CD4-positive, alpha-beta T cell treated with Interleukin-6 for 4 hours (primary cell): ENCODE measurements at places on chromosomes 3 and 15.

DNA sequence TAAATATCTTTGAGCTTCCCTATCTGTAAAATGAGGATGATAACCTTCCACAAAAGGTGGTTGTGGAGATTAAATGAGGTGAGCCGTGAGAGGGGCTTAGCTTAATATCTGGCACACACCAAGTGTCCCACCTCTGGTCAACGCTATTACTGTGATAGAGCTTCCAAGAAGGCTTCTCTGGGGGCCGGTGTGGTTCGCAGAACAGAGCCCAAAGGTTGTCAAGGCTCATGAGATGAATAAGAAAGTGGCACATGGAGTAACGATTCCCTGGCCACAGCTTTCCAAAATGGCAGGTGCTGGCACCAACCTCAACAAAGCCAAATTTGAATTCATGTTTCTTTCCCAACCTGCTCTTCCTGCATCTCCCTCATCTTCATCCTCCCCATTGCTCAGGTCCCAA lies 10.4 kb downstream of the KY start:
- no peak for DNase-seq

DNA sequence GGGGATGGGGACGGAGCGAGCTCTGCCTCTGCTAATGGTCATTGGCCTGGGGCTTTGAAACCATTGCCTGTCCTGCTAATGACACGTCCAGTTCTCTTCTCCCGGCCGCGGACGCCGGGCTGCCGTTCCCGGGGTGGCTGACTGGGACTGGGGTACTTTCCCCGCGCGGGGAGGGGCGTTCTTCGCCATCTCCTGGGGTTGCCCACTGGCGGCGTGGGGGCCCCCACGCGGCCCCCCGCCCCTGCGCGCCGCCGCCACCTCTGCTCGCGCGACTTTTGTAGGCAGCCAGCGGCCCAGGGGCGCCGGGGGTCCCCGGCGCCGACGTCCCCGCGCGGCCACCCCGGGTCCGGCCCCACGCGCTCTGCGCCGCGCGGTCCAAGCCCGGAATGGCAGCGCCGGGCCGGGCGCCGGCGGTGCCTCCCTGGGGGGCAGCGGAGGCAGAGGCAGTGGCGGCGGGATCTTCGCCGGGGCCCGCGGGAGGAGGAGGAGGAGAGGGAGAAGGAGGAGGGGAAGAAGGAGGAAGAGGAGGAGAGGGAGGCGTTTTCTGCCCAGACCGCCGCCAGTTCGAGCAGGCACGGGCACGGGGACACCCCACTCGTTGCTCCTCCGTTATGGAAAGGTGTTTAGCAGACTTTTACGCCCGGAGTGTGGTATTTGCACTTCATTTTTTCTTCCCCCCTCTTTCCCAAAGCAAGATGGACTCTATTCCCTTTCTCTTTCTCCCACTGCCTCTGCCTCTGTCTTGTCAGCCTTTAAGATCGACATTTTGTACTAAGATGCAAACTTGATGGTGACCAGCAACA lies 2.3 kb downstream of the BBX start:
- DNase-seq: peak; percentile 43

GRCh38 chr3:27927882-27928281 lies 205.8 kb upstream of the EOMES start:
- DNase-seq: no peak

GRCh38 chr3:120775411-120775810 lies 32.9 kb downstream of the GTF2E1 start:
- DNase-seq: no peak

GRCh38 chr3:55929154-55929869 lies 442.2 kb upstream of the WNT5A start:
- no peak for DNase-seq

DNA sequence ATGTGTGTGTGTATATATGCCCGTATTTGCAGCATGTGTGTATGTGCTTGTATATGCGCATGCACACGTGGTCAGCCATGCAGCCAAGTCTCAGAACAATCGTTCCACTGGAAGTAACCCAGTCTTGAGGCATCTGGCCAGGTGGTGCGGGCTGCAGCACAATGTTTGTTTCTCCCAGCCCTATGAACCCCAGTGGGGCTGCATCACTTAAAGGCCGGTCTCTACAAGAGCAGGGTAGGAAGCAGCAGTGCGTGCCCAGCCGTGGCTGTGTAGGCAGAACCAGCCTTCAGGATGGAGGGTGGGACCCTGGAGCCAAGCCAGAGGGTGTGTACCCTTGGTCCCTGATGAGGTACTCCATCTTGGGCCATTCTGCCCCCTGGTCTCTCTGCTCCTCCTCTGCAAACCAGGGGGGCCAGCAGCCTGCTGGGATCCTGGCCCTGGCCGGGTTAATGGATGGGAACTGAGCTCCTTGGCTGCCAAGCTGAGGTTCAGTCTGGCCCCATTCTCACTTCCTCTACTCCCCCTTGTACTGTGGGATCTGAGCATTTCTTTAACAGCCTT lies 11.8 kb downstream of the KLF13 start:
- no peak for DNase-seq

DNA sequence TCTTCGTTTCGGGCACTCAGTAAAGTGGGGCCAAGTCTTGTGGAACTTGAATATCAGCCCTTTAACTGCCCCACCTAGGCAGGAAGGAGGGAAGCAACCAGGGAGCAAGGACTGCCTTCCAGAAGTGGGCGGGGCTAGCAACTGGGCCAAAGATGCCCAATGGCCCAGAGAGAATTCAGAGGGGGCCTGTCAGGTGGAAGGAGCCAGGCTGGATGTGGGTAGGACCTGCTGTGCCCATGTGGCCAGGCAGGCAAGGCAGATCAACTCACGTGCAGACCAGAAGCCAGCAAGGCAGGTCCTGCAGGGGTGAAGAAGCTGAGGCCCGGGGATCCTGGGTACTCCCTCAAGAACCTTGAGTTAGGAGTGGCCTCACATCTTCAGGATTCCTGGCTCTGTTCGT lies 5.5 kb downstream of the MAP6D1 start:
- DNase-seq: no peak

- peak; percentile 89 for DNase-seq
These were observed at the start of gene DLEC1 for GRCh38 chr3:38039101-38039898. Gene DLEC1, plus strand, starts transcription at chr3:38039208. Its CDS starts 18 bp downstream, at chr3:38039226.

DNA sequence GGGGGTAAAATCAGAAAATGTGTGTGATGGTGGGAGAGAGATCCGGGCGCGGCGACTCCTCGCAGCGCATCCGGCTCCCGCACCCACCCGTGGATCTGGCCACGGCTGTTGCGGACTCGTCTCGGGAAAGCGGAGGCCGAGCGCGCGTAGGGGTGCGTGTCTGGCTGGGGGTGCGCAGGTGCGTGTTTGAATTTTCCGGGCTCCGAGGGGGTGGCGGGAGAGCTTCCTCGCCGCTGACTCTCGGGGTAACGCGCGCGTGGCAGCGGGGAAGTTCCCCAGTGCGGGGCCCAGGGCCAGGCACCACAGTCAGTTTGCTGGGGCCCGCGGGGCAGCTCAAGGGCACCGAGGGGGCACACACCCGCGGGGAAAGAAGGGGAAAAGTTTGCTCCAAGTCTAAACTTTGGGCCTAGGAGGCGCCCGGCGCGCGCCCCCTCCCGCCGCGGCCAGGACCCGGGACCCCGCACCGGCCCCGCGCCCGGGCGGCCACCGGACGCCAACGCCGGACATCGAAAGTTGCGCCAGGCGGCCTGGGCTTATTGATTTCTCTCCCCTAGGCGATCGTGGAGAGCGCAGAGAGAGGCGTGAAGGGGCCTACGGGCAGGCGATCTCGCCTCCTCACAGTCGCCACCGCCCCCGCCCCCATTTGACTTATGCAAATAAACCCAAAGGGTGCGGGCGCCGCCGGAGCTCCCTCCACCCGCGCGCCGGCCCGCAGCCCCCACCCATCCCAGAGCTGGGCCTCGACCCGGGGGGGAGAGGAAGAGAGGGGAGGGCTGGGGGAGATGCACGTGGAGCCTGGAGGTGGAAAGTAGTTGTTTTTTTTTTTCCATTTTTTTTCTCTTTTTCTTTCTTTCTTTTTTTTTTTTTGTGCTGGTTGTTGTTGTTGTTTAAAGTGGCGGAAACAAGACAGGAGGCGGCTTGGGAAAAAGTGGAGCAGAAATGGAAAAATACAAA lies 639 bp downstream of the FOXP1 start:
- DNase-seq: peak; percentile 75

- no peak for DNase-seq
These were observed 58.2 kb upstream of the OXTR start for GRCh38 chr3:8827641-8828040.

DNA sequence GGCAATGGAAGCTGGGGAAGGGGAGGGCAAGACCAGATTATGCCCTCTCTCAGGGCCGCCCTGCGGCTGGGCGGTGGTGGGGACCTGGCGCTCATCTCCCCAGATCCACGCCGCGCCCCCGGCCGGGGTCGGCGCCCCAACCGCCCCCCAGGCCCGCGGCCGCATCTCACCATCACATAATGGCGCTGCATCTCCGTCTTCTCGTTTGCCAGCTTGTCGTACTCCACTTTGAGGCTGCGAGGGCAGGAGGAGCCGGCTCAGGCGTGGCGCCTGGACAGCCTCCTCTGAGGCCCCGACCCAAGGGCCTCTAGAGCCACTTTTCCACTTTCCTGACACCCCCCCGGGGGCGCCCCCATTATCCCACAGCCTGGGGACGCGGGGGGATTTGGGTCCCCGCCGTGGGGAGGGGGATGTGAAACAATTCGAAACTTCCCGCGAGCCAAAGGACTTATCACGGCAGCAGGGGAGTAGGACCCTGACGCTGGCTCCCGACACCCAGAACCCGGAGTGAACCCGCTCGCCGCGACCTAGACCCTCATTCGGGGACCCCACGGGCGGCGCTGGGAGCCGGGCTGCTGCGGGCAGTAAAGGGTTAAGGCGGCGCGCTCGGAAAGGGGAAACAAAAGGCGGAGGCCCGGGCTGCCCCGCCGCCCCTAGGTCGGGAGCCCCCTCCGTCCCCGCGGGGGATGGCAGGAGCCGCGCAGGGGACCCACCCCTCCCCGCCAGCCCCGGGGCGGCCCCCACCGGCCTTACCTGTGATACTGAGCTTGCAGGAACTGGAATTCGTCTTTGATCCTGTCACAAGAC lies 2.1 kb downstream of the TLE3 start:
- peak; percentile 57 for DNase-seq

DNA sequence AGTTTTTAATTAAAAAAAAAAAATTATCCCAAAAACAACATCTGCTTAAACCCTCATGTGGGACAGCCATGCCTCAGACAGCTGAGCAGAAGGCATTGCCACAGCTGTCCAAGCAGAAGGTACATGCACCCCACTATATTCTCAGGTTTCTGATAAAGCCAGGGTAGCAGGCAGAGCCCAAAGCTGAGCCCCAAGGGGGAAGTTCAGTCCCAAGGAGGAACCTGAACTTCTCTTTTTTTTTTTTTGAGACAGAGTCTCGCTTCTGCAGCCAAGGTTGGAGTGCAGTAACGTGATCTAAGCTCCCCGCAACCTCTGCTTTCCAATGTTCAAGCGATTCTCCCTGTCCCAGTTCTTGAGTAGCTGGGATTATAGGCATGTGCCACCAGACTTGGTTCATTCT lies 33.2 kb downstream of the MKRN2 start:
- DNase-seq: no peak

GRCh38 chr3:108528459-108529252 lies 18.3 kb upstream of the MYH15 start:
- no peak for DNase-seq

DNA sequence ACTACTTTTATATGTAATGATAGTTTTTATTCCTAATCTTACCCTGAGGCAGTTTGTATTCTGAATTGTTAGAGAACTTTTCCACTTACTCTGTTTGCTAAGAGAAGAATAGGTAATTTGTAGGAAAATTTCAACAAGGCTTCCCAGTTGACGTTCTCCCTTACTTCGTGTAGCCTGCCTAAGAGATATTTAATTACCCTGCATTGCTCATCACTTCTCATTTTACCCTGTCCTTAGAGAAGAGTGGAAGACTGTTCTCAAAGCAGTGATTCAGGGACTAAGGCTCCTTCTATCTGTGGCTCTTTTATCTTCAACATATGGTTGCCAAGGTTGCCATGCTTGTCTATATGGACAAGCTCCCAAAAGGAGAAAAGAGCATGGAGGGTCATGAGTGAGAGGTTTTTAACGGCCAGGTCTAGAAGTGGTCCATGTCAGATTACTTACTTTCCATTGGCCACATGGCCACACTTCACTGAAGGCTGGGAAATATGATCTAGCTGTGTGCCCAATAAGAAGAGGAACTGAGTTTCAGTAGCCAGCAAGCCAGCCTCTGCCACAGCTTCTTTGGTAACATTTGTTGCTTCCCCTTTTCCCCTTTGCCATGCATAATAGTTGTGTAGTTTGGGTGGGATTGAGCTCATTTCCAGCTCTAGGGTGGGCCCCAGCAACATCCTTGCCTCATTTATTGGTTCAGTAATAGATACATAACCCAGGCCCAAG lies 22.1 kb downstream of the PDE8A start:
- DNase-seq: no peak

DNA sequence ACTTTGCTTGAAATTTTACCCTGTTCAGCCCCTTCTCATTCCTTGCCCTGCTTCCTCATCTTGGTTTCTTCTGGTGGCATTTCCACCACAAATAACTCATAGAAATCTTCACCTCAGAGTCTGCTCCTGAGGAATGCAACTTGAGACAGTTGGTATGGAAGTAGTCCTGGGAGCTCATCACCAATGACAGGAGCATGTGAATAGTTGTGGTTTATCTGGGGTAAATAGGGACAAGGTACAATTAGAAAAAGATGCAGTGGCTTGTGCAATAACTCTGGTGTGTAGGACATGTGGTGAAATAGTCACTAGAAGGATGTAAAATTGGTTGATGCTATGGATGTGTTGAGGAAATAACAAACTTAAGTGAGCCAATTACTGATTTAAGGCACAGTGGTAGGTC lies 72.7 kb upstream of the CHRNA7 start:
- DNase-seq: no peak

DNA sequence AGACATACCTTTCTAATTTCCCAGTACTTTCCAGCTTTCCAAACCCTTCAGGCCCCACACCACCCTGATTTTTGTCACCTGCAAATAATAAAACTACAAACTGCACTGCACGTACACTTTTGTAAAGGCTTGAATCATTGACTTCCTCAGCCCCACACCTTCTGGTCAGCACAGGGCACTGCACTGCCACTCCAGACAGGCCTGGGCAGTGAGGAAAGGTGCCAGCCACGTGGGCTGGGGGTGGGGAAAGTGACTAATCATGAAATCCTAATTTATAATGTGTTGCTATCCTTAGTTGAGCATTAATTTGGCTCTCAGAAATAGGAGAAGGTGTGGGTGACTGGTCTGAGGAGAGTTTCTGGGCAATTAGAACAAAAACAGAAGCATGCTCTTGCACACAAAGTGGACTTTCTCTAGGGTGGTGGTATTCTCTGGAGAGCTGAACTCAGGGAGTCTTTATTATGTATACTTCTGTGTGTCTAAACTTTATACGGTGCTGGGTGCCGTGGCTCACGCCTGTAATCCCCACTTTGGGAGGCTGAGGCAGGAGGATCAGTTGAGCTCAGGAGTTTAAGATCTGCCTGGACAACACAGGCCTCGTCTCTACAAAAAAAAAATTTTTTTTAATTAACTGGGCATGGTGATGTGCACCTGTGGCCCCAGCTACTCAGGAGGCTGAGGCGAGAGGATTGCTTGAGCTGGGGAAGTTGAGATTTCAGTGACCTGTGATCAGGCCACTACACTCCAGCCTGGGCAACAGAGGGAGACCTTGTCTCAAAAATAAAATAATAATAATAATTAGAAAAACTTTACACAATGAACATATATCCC lies 58.2 kb upstream of the FLNB start:
- no peak for DNase-seq
